ENCODE measurements at places on chromosomes 16 and 17. TPM values are rescaled to one million over a fixed set of nuclear protein-coding genes. Genes with fewer than 3 reads are reported as not detected.

DNA sequence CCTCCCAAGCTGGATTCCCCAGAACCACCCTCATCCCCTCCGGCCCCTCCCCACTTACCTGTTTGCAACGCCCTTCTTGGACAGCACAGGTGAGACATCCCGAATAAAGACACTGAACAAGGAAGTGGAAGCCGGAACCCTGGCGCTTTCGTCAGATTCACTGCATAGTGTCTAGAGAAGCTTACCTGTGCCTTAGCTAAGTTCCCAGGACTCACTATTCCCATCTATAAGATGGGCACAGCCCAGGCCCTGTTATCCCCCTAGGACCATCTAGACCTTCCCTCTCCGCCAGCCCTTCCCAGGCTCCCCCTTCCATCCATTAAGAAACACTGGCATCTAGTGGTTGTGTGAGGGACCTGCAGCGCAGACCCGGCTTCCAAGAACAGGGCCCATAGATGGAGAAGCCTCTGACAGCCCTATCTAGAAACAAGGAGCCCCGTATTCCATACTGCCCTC lies 26.9 kb upstream of the RPL38 start:
- no peaks in the 10 kb centered on the region for H3K4me1 ChIP-seq
- no peak overlapping the region for H3K4me3 ChIP-seq
- no peak overlapping the region for H3K27ac ChIP-seq

DNA sequence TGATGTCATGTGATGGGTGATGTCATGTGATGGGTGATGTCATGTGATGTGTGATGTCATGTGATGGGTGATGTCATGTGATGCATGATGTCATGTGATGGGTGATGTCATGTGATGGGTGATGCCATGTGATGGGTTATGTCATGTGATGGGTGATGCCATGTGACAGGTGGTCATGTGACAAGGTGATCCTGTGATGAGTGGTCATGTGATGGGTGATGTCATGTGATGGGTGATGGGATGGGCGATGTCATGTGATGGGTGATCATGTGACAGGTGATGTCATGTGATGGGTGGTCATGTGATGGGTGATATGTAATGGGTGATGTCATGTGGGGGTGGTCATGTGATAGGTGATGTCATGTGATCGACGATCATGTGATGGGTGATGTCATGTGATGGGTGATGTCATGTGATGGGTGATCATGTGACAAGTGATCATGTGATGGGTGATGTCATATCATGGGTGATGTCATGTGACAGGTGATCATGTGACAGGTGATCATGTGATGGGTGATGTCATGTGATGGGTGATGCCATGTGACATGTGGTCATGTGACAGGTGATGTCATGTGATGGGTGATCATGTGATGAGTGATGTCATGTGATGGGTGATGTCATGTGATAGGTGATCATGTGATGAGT lies 17.2 kb downstream of the CD300LB start:
- H3K27ac ChIP-seq = no peak overlapping the region
- no peak for DNase-seq
- H3K36me3 ChIP-seq = no peaks in the 10 kb centered on the region

GRCh38 chr17:63592797-63593196 lies 7.9 kb upstream of the TACO1 start:
- no peak overlapping the region for H3K4me3 ChIP-seq
- no peaks in the 10 kb centered on the region for H3K27me3 ChIP-seq
- H3K36me3 ChIP-seq = peaks cover 24% of the 10 kb centered on the region
- H3K4me1 ChIP-seq = no peaks in the 10 kb centered on the region
- H3K27ac ChIP-seq = no peak overlapping the region

SRL gene
- total RNA-seq = 1.5 TPM

- no peaks in the 10 kb centered on the region for H3K27me3 ChIP-seq
- no peaks in the 10 kb centered on the region for H3K4me1 ChIP-seq
- no peaks in the 10 kb centered on the region for H3K36me3 ChIP-seq
Measured at GRCh38 chr17:18937981-18938691, 13.8 kb upstream of the SLC5A10 start.

RDM1 gene
- total RNA-seq = 0.49 TPM

CD79B gene
- total RNA-seq = 3.9 TPM

DNA sequence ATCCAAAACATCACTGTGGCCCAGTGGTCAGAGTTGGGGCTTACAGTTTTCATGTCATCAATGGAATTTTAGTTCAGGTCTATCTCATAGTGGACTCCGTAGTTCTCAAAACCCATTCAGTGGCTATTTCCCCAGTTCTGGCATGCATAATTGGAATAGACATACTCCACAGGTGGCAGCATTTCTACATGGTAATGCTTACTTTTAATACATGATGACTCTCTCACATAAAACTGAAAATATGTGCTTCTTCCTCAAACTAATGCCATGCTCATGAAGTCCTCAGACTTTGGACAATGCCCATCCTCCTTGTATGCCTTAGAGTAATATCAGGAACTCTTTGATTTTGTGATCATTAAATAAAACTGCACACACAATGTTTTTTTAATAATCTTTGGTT lies 857.4 kb upstream of the GOT2 start:
- no peak overlapping the region for H3K27ac ChIP-seq
- no peak for DNase-seq
- no peaks in the 10 kb centered on the region for H3K27me3 ChIP-seq
- no peaks in the 10 kb centered on the region for H3K4me1 ChIP-seq
- H3K4me3 ChIP-seq = no peak overlapping the region

KRT31 gene
- total RNA-seq = not detected

CX3CL1 gene
- 24.8 TPM for total RNA-seq

GRCh38 chr17:29715680-29716079 lies 93.0 kb upstream of the CORO6 start:
- H3K27ac ChIP-seq = no peak overlapping the region
- no peaks in the 10 kb centered on the region for H3K27me3 ChIP-seq
- peaks cover 19% of the 10 kb centered on the region for H3K4me1 ChIP-seq

All from vagina (tissue), 2 donors.